Lung microvascular endothelial cell (primary cell): ENCODE measurements at places on chromosomes 3 and 15. TPM values are rescaled to one million over a fixed set of nuclear protein-coding genes. Genes with fewer than 3 reads are reported as not detected.

Gene AADACL2
- total RNA-seq = not detected in 2 replicates

DNA sequence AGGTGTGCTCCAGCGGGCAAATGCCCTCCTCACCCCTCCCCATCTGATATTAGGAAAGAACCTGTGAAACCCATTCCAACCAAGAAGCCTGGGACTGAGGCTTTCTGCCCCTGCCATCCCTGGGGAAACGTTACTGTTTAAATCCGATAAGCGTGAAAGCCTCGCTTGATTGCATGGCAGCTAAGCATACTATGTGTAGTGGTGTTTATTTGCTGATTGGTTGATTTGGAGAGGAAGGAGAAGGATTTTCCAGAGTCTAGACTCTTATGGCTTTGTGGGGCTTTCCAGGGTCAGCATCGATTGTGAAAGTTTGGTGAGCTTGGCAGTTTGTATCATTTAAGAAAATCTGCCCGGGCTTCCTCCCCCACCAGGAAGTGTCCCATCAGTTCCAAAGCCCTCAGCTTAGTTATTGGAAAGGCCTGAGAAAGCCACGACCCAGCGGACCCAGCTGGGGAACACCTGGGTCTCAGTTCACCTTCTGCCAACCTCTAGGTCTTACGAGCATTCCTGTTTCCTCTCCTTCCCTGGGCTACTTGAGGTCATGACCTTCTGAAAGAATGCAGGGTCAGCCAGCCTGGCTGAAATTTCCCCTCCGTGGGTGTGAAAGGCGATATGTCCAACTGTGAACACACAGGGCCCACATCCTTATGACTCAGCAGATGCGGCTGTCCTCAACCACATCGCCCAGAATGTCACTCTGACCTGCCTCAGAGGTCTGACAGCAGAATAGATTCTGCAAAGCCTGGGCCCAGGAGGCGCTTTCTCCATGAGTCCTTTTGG lies 62.8 kb upstream of the HERC1 start:
- peak; percentile 25 for DNase-seq

GRCh38 chr3:126033765-126034164 lies 50.2 kb downstream of the SLC41A3 start:
- DNase-seq = no peak

Gene SMCO1
- total RNA-seq = not detected in 2 replicates

Gene MORC1
- total RNA-seq = not detected in 2 replicates

DNA sequence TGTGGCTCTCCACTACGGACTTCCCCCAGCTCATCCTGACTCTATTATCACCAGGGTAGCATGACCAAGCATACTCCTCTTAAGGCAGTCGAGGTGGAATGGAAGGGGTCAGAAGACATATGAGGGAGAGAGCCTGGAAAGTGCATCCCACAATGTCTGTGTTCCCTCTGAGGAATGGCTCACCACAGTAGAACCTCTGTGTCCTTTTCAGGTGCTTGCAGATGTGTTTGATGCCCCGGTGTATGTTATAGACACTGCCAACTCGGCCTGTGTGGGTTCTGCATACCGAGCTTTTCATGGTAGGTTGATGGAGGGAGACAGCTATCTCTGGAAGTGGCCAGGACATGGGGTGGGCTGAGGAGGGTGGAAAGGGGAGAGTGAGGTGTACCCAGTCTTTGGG lies 50.3 kb downstream of the XYLB start:
- DNase-seq = no peak

Gene CELSR3
- 0.20 and 0.22 TPM in 2 replicates for total RNA-seq

DNA sequence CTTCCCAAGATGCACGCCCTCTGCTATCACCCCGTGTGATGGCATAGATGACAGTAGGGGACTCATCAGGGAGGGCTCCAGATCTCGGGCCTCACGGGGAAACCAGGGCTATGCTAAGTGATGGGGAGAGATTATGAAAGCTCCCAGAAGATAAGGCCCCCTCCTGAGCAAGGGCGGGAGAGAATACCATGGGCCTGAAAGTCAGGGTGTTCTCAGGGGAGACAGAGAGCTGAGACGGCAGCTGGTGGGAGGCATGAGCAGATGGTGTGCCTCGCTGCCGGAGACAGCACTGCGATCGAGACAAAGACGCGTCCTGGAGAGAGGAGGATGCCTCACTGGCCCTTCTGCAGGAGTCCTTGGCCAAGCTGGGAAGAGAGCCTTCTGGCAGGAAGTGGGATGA lies 106.5 kb upstream of the ADPGK start:
- DNase-seq = no peak

GRCh38 chr3:181700168-181701087 lies 11.3 kb upstream of the SOX2 start:
- DNase-seq = peak; percentile 86

GRCh38 chr3:48428088-48428571 lies 1.8 kb downstream of the PLXNB1 start:
- DNase-seq = no peak

GRCh38 chr3:50515565-50516439 lies 12.4 kb upstream of the CACNA2D2 start:
- DNase-seq = peak; percentile 21

GRCh38 chr3:167602041-167602440 lies 51.7 kb downstream of the WDR49 start:
- no peak for DNase-seq

DNA sequence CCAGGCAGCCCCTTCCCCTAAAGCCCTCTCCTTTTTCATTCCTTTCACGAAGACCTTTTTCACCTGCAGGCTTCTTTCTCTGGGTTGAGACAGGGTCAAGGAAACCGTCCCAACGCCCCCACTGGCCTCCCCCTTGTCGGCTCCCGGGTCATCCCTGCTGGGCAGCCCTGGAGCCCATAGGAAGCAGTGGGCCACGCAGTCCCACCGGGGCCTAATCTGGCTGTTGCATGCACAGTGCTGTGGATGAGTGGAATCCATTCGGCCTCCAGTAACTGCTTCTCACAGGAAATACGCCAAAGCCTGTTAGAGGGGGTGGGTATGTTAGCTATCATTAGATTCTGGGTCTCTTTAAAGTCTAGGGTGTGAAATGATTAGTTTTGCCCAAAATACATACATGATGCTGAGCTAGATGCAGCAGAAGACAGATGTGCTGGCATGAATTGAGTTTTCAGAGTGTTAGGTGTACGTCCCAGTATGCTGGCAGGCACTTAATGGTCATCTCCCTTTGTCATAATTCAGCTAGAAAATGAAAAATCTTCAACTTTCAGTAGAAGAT lies 16.6 kb downstream of the LYSMD4 start:
- DNase-seq = no peak

DNA sequence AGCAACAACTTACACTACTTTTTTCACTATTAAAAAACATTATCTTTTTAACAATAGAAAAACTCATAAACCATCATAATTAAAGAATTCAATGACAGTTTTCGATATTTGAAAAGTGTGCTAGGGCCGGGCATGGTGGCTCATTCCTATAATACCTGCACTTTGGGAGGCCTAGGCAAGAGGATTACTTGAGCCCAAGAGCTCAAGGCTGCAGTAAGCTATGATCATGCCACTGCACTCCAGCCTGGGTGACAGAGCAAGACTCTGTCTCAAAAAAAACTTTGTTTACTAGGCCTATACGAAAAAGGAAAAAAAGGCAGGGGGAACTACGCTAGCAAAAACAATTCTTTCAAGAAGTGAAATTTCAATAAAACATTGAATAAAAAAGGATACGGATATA lies 28.1 kb downstream of the AVEN start:
- DNase-seq = no peak

Gene MESP1
- total RNA-seq = under 0.01 and 0.22 TPM in 2 replicates

- peak; percentile 51 for DNase-seq
These were observed 37.0 kb upstream of the TRIM71 start for GRCh38 chr3:32780735-32781210.

DNA sequence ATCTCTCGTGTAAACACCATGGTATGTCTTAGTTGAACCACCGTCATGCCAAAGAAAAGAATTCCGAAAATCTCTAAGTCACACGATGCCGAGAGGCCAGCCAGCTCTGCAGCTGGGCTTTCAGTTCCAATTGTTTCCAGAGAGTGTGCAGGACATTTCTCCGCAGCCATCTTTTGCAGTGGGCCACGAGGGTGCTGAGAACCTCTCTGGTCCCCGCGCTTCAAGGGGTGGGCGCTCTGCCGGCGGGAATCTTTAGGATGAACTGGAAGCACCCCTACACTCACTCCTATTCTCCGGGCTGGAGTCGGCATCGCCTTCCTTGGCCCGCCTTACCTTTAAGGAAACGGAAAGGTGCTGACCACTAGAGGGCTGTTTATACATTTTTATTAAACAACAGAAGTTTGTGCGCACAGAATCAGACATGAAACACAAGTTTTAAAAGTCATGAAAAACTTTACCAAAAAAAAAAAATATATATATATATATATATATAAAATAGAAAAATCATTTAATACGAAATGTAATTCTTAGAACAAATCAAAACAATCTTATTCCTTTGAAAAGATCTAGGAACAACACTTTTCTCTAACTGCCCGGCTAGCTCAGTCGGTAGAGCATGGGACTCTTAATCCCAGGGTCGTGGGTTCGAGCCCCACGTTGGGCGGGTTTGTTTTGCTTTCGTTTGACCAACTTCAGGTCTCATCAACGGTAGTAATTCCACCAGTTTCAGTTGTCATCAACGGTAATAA lies 12.5 kb upstream of the MORF4L1 start:
- peak; percentile 76 for DNase-seq

Gene CEP70
- 7.6 and 13.9 TPM in 2 replicates for total RNA-seq

Gene NUDT16
- 11.8 and 18.3 TPM in 2 replicates for total RNA-seq
